Colonic mucosa (tissue), 4 donors: ENCODE measurements at places on chromosomes 7 and 10. TPM values are rescaled to one million over a fixed set of nuclear protein-coding genes. Genes with fewer than 3 reads are reported as not detected.

GRCh38 chr10:30029164-30029871, 30.1 kb downstream of the JCAD start:
- H3K27ac ChIP-seq, result no peak overlapping the region
- no peak for DNase-seq
- H3K4me3 ChIP-seq, result no peak overlapping the region
- H3K36me3 ChIP-seq, result no peaks in the 10 kb centered on the region

The PDE1C gene
- total RNA-seq, result 1.2 TPM

DNA sequence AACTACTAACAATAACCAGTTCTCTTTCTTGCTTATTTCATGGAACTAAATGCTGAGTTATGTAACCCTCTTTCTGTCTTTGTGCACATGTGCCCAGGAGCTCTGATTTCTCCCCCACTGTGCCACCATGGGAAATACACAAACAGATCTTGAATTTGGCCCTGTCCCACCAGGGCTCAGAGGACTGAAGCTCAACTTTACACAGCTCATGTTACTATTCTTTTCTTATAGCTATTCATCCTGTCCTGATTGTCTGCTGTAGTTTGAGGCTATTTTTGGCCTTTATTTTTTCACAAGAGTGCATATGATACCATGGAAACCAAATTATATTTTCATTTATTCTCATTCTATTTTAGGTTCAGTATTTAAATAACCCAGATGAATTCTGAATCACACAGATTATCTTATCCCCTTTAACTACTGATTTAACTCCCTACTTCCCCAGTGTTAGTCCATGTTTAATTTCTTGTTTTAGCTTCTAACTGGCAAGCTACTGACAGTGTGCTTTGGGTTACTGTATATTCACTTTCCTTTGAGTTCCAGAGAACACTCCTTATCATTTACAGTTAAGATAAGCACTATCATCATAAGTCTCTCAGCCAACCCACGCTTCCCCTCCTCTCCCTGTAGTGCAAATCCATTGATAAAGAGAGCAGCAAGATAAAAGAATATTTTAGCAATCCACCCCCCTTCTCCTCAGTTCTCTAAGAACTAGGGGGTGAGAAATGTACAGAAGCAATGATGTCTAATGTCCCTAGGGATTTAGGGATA, 71.8 kb upstream of the GSDME start:
- H3K4me3 ChIP-seq, result no peak overlapping the region
- no peak overlapping the region for H3K27ac ChIP-seq
- peaks cover 20% of the 10 kb centered on the region for H3K4me1 ChIP-seq
- no peaks in the 10 kb centered on the region for H3K36me3 ChIP-seq
- H3K27me3 ChIP-seq, result no peaks in the 10 kb centered on the region

The OR2A5 gene
- total RNA-seq, result not detected

GRCh38 chr10:44413416-44413815, 28.5 kb upstream of the CXCL12 start:
- H3K4me1 ChIP-seq, result no peaks in the 10 kb centered on the region
- no peaks in the 10 kb centered on the region for H3K27me3 ChIP-seq
- no peaks in the 10 kb centered on the region for H3K36me3 ChIP-seq
- no peak overlapping the region for H3K4me3 ChIP-seq
- DNase-seq, result no peak

GRCh38 chr10:69825604-69826003, 23.9 kb downstream of the COL13A1 start:
- H3K4me1 ChIP-seq, result no peaks in the 10 kb centered on the region
- no peaks in the 10 kb centered on the region for H3K27me3 ChIP-seq
- H3K36me3 ChIP-seq, result no peaks in the 10 kb centered on the region
- DNase-seq, result no peak
- H3K4me3 ChIP-seq, result no peak overlapping the region

The GHRHR gene
- not detected for total RNA-seq

- no peaks in the 10 kb centered on the region for H3K36me3 ChIP-seq
- H3K27me3 ChIP-seq, result no peaks in the 10 kb centered on the region
- no peak overlapping the region for H3K27ac ChIP-seq
- H3K4me3 ChIP-seq, result no peak overlapping the region
These were observed 36.3 kb upstream of the DIP2C start for GRCh38 chr10:725786-726185.

The PTF1A gene
- not detected for total RNA-seq

The GIMAP6 gene
- 7.1 TPM for total RNA-seq

The AMPH gene
- 0.49 TPM for total RNA-seq

DNA sequence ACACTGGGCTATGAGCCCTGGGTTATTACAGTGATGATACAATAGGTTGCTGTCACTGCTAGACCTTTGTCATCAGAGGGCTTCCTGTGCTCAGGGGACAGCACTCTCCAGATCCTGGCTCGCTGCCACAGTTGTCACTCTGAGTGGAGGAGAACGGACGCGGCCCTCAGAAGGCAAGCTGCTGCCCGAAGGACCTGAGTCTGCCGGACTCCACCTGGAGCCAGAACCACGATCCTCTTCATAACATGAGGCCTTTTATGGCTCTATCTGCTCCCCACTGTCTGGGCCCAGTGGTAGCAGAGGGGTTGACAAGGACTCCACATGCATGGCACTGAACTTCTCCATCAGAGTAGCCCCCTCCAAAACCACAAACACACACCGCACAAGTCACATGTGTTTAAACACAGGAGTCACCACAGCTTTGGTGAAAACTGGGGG, 94.7 kb upstream of the EFCAB10 start:
- H3K27me3 ChIP-seq, result no peaks in the 10 kb centered on the region
- H3K4me1 ChIP-seq, result peaks cover 24% of the 10 kb centered on the region
- no peaks in the 10 kb centered on the region for H3K36me3 ChIP-seq
- H3K4me3 ChIP-seq, result no peak overlapping the region
- H3K27ac ChIP-seq, result no peak overlapping the region
- DNase-seq, result no peak

GRCh38 chr10:49484486-49485235, 54.3 kb downstream of the ERCC6 start:
- no peak for DNase-seq
- no peak overlapping the region for H3K4me3 ChIP-seq
- no peak overlapping the region for H3K27ac ChIP-seq
- no peaks in the 10 kb centered on the region for H3K4me1 ChIP-seq
- H3K36me3 ChIP-seq, result no peaks in the 10 kb centered on the region

DNA sequence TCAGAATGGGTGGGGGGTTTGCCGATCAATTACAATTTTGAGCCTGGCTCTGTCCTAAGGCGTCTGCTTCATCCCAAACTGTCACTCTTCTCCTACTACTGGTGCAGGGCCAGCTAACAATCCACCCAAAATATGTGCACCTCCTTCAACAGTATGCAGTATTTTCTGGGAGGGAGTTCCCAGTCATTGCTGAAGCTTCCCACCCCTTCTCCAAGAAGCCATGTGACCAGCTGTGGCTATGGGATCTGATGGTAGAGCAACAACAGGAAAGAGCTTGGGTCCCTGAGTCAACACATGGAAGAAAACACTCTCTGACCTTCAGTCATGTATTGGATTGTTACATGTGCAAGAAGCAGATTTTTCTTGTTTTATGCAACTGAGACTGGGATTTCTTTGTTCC, 185.7 kb upstream of the GHITM start:
- DNase-seq, result no peak
- H3K4me3 ChIP-seq, result no peak overlapping the region
- no peaks in the 10 kb centered on the region for H3K27me3 ChIP-seq

GRCh38 chr7:31254926-31255325, 85.6 kb downstream of the NEUROD6 start:
- no peaks in the 10 kb centered on the region for H3K4me1 ChIP-seq
- no peak overlapping the region for H3K4me3 ChIP-seq
- no peak for DNase-seq
- H3K36me3 ChIP-seq, result no peaks in the 10 kb centered on the region
- H3K27me3 ChIP-seq, result no peaks in the 10 kb centered on the region

- H3K4me1 ChIP-seq, result no peaks in the 10 kb centered on the region
- no peaks in the 10 kb centered on the region for H3K36me3 ChIP-seq
- H3K27me3 ChIP-seq, result no peaks in the 10 kb centered on the region
These were observed 196.4 kb upstream of the VSTM2A start for GRCh38 chr7:54345746-54346145.

GRCh38 chr10:135132-135600, at the start of gene ZMYND11:
Gene ZMYND11, plus strand, starts transcription at chr10:135455. Its CDS starts 44,558 bp downstream, at chr10:180013.
- peak; percentile 60 for DNase-seq
- no peaks in the 10 kb centered on the region for H3K27me3 ChIP-seq
- no peaks in the 10 kb centered on the region for H3K4me1 ChIP-seq
- peak within 1 kb of the TSS; percentile 92 for H3K27ac ChIP-seq

GRCh38 chr10:72267381-72267780, 6.3 kb upstream of the DDIT4 start:
- H3K27me3 ChIP-seq, result no peaks in the 10 kb centered on the region
- H3K36me3 ChIP-seq, result no peaks in the 10 kb centered on the region
- no peak overlapping the region for H3K27ac ChIP-seq

DNA sequence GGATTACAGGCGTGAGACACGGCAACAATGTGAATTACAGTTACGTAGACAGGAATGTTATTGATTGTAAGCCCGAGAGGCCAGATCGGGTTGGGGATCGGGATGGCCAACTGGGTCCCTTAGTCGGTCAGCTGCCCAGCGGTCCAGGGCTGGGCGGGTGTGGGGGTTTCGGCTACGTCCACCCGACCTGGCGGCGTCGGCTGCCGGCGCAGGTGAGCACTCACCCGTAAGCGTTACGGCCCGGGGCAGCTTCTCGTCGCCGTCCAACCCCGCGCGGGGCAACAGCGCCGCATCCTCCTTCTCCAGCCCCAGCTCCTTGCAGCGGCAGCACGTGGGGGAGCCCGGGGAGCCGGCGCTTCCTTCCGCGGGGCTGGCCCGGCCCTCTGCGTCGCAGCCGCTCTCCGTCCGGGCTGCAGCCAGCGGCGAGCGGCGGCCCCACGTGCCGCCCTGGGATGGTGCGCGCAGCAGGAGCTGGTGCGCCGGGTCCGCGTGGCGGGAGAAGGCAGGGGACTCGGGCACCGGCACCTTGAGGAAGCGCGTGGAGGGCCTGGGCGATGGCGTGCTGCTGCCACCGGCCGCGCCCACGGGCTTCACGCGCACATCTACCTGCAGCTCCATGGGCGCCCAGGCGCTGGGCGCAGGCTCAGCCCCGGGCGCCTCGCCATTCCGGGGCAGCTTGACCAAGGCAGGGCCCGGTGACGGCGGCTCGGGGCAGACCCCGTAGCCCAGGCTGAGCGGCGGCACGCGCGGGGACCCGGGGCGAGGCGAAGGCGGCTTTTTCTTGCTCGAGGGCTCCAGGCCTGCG, 609 bp downstream of the KLRG2 start:
- no peaks in the 10 kb centered on the region for H3K36me3 ChIP-seq
- H3K4me1 ChIP-seq, result peaks cover 6% of the 10 kb centered on the region
- peaks cover 24% of the 10 kb centered on the region for H3K27me3 ChIP-seq
- no peak overlapping the region for H3K27ac ChIP-seq
- H3K4me3 ChIP-seq, result peak overlapping the region; percentile 42

DNA sequence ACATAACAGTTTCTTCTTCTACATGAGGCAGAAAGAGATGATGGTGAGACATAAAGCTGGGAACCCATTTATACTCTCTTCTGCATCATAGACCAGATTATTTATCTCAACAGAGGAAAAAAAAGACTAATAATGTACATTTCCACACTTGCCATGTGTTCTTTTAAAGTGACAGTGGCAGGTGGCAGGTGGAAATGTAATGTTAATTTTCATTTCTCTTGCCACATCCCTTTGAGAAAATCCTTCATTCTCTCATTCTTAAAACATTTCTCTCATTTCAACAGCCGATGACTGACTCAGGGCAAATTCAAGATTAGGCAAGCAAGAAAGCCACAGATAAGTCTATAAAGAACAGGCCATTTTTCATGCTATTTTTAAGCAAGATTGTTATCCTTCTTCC, 635.6 kb upstream of the SORCS1 start:
- no peaks in the 10 kb centered on the region for H3K4me1 ChIP-seq
- H3K4me3 ChIP-seq, result no peak overlapping the region
- no peaks in the 10 kb centered on the region for H3K36me3 ChIP-seq
- no peak overlapping the region for H3K27ac ChIP-seq
- no peak for DNase-seq

The NANOS1 gene
- 0.30 TPM for total RNA-seq

The ACSL5 gene
- 218 TPM for total RNA-seq

- no peak overlapping the region for H3K27ac ChIP-seq
- H3K36me3 ChIP-seq, result no peaks in the 10 kb centered on the region
- H3K4me3 ChIP-seq, result no peak overlapping the region
- no peaks in the 10 kb centered on the region for H3K4me1 ChIP-seq
- DNase-seq, result no peak
These were observed 320.3 kb upstream of the FOXK1 start for GRCh38 chr7:4361774-4362173.

GRCh38 chr10:16182688-16183087, 254.1 kb upstream of the PTER start:
- H3K36me3 ChIP-seq, result no peaks in the 10 kb centered on the region
- H3K4me3 ChIP-seq, result no peak overlapping the region
- no peaks in the 10 kb centered on the region for H3K27me3 ChIP-seq
- no peak overlapping the region for H3K27ac ChIP-seq
- H3K4me1 ChIP-seq, result no peaks in the 10 kb centered on the region

DNA sequence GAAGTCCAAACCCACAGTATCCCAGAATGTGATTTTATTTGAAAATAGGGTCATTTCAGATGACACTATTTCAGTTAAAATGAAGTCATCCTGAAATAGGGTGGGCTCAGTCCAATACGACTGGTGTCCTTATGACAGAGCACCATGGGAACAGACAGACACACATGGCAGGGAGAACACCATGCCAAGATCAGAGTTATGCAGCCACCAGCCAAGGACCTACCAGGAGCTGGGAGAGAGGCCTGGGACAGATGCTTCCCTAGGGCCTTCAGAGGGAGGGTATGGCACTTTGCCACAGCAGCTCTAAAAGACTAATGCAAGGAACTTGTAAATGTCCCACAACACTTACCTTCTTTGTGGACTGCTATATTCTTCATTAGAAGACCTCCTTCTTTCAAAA, 226.5 kb downstream of the NEBL start:
- H3K4me1 ChIP-seq, result no peaks in the 10 kb centered on the region
- no peak for DNase-seq
- no peak overlapping the region for H3K27ac ChIP-seq
- no peaks in the 10 kb centered on the region for H3K36me3 ChIP-seq
- H3K27me3 ChIP-seq, result no peaks in the 10 kb centered on the region
- H3K4me3 ChIP-seq, result no peak overlapping the region

- no peaks in the 10 kb centered on the region for H3K4me1 ChIP-seq
- no peaks in the 10 kb centered on the region for H3K36me3 ChIP-seq
- no peak for DNase-seq
- no peak overlapping the region for H3K4me3 ChIP-seq
These were observed 20.8 kb upstream of the HGF start for GRCh38 chr7:81790686-81791085.

The HHEX gene
- 2.1 TPM for total RNA-seq
